ENCODE measurements at places on chromosomes 1 and 21.

DNA sequence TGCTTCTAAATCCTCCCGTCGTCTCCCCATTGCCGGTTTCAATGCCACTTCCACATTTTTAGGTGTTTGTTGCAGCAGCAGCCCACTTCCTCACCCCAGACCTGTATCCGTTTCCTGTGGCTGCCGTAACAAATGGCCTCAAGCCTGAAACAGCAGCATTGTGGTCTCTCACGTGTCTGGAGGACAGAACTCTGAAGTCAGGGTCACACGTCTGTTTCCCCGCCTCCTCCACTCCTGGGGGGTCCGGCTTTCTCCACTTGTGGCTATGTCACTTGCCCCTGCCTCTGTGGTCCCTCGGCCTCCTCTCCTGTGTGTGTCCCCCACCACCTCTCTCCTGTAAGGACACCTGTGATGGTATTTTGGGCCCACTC, 21.8 kb downstream of the TRPM2 start:
- DNase-seq: peak; percentile 51

GRCh38 chr21:32189688-32190483, 89.0 kb downstream of the MIS18A start:
- no peak for DNase-seq

GRCh38 chr21:35833991-35834390, 226.3 kb downstream of the SETD4 start:
- DNase-seq: no peak

GRCh38 chr1:208183977-208184911, 59.9 kb downstream of the PLXNA2 start:
- no peak for DNase-seq

DNA sequence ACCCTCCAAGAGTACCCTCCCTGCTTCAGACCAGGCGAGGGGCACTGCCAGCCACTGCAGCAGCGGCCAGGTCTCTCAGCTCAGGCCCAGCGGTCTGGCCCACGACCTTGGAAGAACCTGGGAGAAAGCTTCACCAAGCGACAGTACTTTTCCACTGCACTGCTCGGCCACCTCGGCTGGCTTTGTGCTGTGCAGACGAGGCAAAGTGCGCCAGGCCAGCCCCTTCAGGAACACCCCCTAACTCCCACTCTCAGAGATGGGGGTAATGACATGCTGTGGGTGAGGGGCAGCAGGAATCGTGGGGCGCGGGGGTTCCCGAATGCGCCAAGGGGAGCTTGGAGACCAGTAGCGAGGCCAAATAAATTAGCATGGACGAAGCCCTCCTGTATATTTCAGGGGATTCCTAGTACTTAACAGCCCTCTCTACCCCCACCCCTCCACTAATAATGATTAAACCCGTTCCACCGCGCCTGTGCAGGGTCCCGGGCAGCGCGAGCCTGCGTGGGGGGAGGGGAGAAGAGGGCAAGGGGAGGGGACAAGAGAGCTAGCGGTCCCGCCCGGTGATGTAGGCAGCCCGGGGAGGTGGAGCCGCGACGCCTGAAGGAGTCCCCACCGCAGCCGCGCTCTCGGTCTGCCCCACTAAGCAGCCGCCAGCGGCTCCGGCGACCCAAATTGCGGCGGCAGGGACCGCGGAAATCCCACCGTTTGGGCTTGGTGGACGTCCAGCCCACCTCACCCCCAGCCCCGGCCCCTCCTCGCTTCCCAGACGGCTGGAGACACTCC, at the start of gene FAM43B:
TSS of gene FAM43B (plus strand) at position 629 of the 783 bp plus-strand sequence. CDS start 401 bp downstream, outside the sequence.
- DNase-seq: no peak

DNA sequence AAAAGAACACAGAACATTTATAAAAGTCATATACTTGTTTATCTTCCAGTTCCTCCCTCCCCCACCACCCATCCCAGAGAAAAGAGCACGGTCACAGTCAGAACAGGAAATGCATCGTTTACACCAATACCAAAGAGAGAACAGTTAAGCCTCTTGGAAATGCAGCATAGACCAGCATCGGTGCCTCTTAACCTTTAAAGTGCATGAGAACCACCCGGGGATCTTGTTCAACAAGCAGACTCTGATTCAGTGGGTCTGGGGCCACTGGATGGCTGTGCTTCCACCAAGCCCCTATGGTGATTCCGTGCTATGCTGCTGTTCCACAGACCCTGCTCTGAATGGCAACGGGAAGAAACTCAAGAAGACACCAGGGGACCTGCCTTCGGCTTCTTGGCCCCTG, 19.2 kb downstream of the FAM89A start:
- no peak for DNase-seq

DNA sequence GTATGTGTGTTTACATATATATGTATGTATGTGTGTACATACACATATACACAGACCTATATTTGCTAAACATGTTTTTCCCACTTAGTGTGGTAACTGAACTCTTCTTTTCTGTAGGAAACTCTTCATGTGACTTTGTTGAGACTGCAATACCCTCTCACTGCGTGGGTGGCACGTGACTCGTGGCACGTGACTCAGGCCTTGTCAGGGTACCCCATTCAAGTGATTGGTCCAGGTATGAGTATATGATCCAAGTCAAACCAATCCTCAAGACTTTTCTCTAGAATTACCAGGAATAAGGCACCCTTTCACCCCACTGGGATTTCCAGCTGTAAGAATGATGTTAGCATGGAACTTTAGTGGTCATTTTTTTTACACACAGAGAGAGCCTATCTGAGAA, 149.2 kb upstream of the KCNK2 start:
- DNase-seq: no peak

GRCh38 chr1:16367258-16367967, 371 bp downstream of the SZRD1 start:
- peak; percentile 68 for DNase-seq

GRCh38 chr1:101507547-101507971, 270.7 kb downstream of the S1PR1 start:
- no peak for DNase-seq

DNA sequence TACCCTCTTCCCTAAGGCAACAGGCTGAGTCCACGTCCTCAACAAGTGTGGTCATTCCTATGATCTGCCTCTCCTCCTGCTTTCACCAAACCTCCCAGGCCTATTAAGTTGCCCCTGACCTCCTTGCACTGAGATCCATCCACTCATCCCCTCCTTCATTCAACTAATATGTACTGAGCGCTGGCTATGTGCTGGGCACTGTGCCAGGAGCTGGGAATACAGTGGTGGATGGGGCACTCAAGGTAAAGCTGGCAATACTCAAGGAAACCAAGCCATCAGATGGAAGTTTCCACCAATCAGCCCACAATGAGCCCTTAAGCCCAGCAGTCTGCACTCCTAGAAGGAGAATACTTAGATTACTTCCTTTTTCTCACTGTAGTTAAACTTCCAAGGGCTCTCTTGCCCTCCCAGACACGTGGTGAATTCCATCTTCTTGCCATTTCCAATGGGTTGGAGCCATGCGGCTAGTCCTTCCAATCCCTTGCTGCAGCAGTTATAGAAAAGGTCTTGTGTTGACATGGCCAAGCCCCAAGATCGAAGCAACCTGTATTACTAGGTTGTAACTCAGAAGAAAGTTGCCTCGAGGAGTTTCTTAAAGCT, 279.9 kb upstream of the RUNX1 start:
- DNase-seq: no peak

DNA sequence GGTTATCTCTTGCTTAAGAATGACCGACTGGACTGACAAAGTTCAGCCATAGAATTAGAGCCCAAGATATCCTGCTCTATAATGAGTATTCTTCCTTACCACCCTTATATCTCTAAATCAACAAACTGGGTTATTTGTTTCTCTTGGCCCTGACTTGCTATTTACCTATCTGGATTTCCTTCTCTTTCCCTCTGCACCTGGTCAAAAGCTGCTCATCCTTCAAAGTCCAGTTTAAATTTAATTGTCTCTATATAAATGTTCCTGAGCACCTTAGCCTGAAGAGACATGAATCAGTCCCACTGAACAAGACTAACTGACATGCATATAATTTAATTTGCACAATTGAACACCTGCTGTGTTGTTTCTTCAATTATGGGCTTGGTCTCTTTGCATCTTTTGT, 127.1 kb upstream of the KCNJ15 start:
- DNase-seq: no peak

GRCh38 chr1:96072021-96072420, 649.6 kb upstream of the PTBP2 start:
- no peak for DNase-seq

GRCh38 chr1:229597877-229598276, 28.0 kb downstream of the TAF5L start:
- DNase-seq: no peak

- no peak for DNase-seq
These were observed 67.3 kb downstream of the URB2 start for GRCh38 chr1:229693129-229693900.

- no peak for DNase-seq
These were observed 13.6 kb upstream of the TSPEAR start for GRCh38 chr21:44724926-44725325.

GRCh38 chr1:228736844-228737445, 1.7 kb downstream of the RHOU start:
- no peak for DNase-seq

- no peak for DNase-seq
These were observed 91.7 kb downstream of the ATG4C start for GRCh38 chr1:62875676-62876075.

DNA sequence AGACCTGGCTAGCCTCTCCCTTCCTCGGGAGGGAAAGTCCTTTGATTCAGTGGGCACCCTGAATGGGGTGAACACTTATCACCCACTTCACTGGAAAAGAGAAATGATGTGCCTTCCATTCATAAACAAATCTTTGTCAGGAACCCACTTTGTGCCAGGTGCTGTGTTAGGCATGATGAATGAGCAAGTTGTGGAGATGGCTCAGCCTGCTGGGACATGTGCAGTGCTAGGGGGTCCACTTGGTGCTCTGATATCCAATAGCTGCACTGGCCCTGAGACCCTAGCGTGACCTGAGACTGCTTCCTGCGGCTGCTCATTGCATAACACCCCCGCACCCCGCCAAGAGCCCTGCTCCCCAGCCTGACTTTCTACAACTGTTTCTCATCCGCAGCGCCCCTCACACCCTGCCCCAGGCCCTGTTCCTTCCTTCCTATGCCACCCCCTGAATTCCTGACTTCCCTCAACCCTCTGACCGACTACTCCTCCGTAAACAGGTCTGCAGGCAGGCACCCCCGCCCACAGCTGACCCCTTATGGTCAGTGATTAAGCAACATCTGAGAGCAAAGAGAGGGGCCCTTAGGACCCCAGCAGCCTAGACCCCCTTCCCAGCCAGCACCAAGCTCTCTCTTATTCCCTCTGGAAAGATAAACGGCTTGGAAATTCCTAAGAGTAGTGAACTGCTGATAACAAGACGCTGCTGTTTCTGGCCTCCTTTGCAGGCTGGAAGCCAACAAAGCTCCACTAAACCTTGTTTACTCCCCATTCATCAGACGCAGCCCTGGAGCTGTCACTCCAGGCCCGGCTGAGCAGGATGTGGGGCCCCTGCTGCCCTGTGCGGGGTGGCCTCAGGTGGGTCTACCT, 12.9 kb downstream of the CSRP1 start:
- no peak for DNase-seq

- no peak for DNase-seq
These were observed 12.3 kb downstream of the RD3 start for GRCh38 chr1:211479624-211480023.

- DNase-seq: no peak
These were observed 56.2 kb downstream of the LACTBL1 start for GRCh38 chr1:22916471-22916820.

GRCh38 chr1:49552101-49552500, 471.7 kb downstream of the AGBL4 start:
- no peak for DNase-seq

- DNase-seq: peak; percentile 96
These were observed at the start of gene PCBP3 for GRCh38 chr21:45643021-45643980. Gene PCBP3, plus strand, starts transcription at chr21:45643725. Its CDS starts 206,361 bp downstream, at chr21:45850086.

GRCh38 chr1:175572932-175573868, 170.2 kb downstream of the TNR start:
- no peak for DNase-seq

GRCh38 chr21:38498057-38498833, at the start of gene ERG:
Gene ERG, minus strand, starts transcription at chr21:38498477. Its CDS starts 97 bp downstream, at chr21:38498380.
- DNase-seq: no peak
